GOT3 (cell line): ENCODE measurements at places on chromosomes 7 and 10.

DNA sequence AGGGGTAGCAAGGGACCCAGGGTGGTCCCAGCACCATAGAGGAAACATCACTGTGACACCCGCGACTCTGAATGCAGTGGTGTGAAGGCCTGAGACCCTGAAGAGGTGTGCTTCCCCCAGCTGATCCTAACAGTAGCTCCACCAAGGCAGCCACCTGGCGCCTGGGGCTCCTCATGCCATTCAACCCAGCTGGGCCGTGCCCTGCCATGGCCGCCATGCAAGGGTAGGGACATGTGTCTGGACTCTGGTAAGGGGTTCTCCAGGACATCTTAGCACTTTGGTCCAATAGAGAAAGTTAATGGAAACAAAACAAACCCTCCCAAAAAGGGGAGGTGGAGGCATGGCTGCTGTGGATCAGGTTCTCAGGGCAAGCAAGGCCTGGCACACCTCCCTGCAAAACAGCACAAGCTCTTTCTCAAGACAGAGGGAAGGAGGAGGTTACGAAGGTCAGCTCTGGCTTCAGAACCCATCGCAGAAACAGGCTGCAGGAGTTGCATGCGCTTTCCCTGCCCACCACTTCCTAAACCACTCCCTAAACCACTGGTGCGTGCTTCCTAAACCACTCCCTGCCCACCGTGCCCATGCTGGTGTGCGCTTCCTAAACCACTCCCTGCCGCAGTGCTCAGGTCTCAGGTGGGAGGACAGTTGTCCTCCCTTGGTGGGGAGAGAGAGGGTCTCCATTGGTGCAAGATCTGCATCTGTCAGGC is 108.7 kb downstream of the LARP4B start:
- no peak for DNase-seq

DNA sequence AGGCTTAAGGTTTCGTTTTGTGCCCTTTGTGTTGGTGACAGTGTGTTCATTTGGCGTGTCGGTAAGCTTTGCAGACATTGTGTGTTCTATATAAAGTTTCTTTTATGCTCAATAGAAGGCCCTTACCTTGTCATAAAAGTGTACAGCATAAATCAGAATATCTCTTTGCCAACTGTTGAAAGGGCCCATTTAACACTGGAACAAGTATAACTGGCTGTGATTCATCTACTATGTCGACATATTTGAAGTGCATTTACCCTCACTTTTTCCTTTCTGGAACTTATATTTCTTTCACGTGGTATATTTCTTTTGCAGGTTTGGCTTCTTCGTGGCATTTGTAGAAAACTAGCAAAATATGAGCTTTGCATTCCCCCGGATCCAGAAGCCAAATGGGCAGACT is 32.7 kb downstream of the EEPD1 start:
- DNase-seq = no peak

GRCh38 chr10:89615112-89615511 is 29.9 kb downstream of the PANK1 start:
- no peak for DNase-seq

GRCh38 chr10:29725133-29725720 is 90.5 kb upstream of the SVIL start:
- no peak for DNase-seq

DNA sequence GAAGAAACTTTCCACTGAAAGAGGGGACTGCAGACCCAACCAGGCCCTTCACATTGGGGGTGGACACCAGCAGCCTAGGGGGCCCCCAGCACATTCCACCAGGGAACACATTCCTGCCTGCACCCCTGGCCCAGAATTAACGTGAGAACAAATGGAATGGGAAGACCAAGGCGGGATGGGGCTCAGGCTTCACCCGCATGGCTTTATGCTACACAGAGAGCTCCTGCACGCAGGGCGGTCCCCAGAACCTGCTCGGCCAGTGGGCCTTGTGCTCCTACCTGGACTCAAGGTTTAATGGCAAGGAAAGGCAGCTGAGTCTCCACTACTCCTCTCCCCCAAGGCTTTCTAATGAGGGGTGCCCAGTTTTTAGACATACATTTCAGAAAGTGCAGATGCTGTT is 146.3 kb upstream of the GPR26 start:
- DNase-seq = no peak

GRCh38 chr7:81500631-81501030 is 269.2 kb downstream of the HGF start:
- no peak for DNase-seq

DNA sequence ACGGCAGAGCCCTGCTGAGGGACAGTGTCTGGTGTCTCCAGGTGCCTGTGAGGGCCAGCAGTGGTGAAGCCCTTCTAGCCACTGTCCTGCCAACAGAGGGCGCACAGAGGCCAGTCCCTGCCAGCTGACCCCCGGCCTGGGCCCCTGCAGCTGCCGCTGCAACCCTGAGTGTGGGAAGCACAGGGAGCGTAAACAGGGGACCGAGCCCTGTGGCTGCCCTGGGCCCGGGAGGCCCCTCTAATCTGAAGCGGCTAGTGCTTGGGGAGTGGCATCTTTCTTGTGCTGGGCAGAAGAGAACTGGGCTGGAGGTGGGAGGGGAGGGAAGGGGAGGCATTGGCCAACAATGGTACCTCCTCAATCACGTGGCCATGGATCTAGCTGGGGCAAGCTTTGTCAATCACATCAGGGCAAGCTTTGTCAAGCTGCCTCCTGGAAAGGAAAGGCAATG is 34.6 kb downstream of the TRIM8 start:
- no peak for DNase-seq
